ENCODE measurements at places on chromosomes 5 and 9. TPM values are rescaled to one million over a fixed set of nuclear protein-coding genes. Genes with fewer than 3 reads are reported as not detected.

Gene C9orf40
- total RNA-seq, result 10.9 TPM

Gene PCDHGB1
- total RNA-seq, result 1.7 TPM

Gene PHF24
- 0.14 TPM for total RNA-seq

Gene CCNI2
- 0.07 TPM for total RNA-seq

Gene KCNV2
- not detected for total RNA-seq

Gene IL3
- not detected for total RNA-seq

Gene AQP3
- 22.7 TPM for total RNA-seq

Gene ZFP37
- 2.5 TPM for total RNA-seq

Gene ZNF454
- total RNA-seq, result not detected

Gene PAX5
- 0.01 TPM for total RNA-seq

All from A549 treated with Hydrocortisone at 1 μM for 4 hours (cell line).